Tibial nerve (tissue), 4 donors: ENCODE measurements at places on chromosomes 7 and 10. TPM values are rescaled to one million over a fixed set of nuclear protein-coding genes. Genes with fewer than 3 reads are reported as not detected.

GRID2IP gene
- total RNA-seq, result not detected

CCL24 gene
- not detected for total RNA-seq

DNA sequence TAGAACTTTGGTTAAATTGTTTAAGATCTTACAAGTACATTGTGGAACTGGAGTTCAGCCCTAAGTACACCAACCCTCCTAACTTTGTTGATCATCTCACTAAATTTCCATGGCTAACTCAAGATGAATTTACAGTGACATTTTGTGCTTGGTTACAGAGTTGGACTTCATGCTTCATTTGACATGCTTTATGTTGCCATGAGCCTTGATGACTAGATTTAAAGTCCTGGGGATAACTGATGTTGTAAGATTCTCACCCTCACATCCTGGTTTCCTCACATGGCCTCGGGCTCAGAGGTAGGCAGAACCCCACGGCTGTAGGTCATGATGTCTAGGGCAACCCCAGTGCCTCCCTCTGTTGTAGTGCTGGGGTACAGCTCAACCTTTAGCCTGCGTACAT, 397.2 kb upstream of the IGFBP3 start:
- DNase-seq, result no peak

DNA sequence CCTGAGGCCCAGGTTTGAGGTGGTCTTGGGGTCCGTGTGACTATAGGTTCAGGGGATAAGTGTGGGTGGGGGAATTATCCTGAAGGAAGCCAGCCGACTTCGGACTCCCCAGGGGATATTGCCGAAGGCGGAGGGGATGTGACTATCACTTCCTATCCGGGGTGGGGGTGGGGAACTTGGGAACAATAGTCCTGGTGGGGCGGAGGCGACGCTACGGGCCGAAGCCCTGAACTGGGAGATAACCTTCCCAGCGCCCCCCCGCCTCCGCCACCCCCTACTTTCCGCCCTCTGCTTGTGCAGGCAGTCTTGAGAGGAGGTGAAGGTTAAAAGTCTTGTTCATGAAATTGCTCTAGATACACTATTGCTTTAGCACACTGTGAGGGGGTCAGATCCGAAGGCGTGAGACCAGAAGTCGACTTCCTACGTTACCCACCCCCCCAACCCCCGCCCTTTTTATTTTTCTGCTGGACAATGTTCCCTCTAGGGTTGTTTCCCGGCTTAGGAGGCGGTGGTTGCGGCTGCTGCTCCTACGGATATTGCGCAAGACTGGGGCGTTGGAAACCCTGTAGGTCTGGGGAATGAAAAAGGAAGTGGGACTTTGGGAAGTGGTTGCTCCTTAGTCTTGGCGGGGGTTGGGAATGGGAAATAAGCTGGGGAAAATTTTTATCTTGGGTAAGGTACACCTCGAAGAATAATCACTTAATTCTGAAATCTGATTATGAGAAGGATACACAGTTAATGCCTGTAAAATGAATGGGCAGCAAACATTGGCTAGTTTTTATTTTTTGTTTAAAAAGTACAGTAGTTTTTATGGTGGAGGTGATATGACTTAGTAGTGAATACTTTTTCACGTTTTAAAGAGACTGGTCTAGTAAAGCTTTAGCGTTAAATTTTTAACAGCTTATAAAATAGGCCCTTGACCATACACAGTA, 1.5 kb downstream of the PTPN12 start:
- DNase-seq, result peak; percentile 92

GRCh38 chr10:83983578-83984255, 155.6 kb upstream of the GHITM start:
- DNase-seq, result no peak

COL1A2 gene
- 235 TPM for total RNA-seq
